ENCODE measurements at places on chromosomes 16 and 17.

DNA sequence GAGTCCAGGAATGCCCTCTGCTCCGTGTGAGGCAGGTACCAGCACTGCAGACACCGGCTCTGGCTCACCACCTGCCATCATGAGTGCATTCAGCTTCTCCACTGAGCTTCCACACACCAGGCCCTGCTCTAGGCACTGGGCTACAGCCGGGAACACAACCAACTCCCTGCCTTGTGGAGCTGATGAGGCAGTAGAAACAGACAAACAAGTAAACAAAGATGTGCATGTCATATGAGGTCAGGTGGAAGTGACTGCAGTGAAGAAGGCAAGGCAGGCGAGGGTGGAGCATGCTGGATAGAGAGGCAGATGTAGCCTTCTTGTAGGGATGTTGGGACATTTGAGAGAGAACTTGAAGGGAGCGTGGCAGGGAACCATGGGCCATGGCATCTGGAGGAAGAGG is 5.0 kb downstream of the NLRC5 start:
- DNase-seq = no peak

DNA sequence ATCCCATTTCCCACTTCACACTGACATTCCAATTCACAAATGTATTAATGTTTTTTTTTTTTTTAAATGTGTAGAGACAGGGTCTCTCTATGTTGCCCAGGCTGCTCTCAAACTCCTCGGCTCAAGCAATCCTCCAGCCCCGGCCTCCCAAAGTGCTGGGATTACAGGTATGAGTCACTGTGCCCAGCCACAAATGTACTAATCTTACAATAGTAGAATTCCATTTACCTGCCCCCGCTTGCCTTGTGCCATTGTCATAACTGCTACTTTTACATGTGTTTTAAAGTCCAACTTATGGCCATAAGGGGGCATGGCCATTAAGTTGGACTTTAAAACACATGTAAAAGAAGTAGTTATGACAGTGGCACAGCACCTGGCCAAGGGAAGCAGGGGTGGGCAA is 4.6 kb downstream of the MMP28 start:
- DNase-seq = peak; percentile 27

GRCh38 chr16:25433388-25433787 is 175.7 kb upstream of the ZKSCAN2 start:
- no peak for DNase-seq

- peak; percentile 32 for DNase-seq
These were observed 1.7 kb upstream of the CES5A start for GRCh38 chr16:55876854-55877253.

DNA sequence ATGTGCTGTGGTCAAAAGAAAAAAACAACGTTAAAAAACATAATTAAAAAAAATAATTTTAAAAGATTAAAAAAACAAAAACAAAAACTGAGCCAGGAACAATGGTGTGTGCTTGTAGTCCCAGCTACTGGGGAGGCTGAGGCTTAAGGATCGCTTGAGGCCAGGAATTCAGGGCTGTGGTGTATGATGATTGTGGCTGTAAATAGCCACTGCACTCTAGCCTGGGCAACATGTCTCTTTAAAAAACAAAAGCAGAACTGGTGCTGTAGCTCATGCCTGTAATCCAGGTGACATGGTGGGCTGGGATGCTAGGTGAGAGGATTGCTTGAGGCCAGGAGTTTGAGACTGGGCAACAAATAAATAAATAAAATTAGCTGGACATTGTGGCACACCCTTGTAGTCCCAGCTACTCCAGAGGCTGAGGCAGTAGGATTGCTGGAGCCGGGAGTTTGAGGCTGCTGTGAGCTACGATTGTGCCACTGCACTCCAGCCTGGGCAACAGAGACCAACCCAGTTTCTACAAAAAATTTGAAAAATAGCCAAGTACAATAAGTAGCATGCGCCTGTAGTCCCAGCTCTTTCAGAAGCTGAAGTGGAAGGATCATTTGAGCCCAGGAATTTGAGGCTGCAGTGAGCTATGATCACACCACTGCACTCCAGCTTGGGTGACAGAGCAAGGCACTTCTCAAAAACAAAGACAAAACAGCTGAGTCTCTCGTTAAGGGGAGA is 43.6 kb downstream of the NFATC3 start:
- DNase-seq = no peak

GRCh38 chr17:81631482-81631881 is 5.4 kb downstream of the NPLOC4 start:
- no peak for DNase-seq

DNA sequence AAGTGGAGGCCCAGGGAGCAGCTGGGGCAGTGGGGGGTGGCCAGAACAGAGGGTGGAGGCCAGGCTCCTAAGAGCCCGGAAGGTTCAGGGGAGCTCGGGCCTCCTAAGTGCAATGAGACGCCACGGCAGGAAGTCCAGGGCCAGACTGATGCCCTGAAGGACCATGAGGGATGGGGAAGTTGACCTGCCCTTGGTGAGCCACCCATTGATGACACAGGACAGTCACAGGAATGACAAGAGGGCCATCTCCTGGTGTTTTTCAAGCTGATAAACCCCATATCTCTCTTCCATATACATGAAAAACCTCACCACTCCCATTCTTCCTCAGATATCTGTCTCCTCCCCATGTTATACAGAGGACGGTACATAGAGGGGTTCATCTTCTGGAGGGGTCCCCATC is 5.8 kb upstream of the MRPL58 start:
- no peak for DNase-seq

DNA sequence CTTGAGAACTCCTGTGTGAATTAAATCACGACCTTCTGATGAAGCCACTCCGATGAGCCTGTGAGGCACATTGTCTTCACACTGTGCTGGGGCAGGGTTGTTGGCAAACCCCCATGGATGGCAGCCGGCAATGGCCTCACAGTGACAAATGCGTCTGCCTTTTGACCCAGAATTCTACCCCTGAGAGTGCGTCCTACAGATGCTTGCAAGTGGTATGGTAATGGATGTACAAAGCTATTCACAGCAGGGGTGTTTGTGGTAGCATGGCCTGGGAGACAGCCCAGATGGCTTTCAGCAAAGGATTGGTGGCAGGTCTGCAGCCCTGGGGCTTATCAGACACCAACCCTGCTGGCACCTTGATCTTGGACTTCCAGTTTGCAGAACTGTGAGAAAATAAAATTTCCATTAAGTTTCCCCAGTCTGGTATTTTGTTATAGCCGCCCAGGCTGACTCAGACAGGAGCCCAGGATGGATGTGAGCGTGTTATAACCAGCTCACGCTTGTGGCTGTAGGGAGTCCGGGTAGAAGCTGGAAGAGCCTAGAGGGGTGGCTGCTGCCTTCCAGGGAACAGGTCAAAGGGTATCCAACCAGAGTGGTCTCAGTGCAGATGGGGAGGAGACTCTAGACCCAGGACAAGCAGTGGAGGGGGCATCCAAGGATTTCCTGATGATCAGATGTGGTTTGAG is 10.1 kb downstream of the AFMID start:
- DNase-seq = peak; percentile 53

DNA sequence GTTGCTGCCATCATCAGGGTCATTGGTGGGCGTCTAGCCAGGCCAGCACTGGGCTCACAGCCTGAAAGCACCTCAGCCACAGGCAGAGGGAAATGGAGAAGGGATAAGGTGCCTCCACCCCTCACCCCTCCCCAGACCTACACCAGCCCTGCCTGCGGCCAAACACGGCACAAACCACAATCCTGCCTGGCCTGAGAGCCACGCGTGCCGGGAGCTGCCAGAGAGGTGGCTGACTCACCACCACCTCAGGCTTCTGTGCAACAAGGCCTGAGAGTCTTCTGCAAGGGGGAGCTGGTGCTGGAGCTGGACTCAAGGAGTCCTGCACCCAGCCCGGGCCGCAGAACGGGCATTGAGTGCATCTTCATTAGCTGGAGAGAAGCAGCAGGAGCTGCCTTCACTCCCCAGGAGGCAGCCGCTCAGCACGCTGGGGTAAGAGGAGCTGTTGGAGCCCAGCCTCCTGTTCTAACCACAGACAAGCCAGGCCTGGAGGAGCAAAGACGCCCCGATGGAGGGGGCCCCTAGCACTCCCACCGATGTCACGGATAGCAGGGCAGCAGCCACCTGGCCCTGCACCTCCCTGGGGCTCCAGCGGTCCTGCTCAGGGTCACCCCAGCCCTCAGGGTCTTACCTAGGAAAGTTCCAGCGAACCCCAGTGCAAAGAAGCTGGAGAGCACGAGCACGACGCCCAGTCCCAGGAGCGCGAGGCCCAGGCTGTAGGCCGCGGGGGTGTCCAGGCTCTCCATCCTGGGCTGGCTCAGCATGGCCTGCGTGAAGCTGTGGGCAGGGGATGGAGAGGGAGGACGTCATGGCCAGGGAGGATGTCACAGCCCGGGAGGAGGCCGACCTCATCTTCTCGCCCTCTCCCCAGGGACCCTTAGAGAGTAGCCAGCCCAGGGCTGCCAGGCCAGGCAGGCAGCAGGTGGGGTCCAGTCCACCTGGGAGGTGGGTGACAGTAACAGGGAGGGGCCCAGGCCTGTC is 16.0 kb upstream of the RASD1 start:
- DNase-seq = peak; percentile 91

DNA sequence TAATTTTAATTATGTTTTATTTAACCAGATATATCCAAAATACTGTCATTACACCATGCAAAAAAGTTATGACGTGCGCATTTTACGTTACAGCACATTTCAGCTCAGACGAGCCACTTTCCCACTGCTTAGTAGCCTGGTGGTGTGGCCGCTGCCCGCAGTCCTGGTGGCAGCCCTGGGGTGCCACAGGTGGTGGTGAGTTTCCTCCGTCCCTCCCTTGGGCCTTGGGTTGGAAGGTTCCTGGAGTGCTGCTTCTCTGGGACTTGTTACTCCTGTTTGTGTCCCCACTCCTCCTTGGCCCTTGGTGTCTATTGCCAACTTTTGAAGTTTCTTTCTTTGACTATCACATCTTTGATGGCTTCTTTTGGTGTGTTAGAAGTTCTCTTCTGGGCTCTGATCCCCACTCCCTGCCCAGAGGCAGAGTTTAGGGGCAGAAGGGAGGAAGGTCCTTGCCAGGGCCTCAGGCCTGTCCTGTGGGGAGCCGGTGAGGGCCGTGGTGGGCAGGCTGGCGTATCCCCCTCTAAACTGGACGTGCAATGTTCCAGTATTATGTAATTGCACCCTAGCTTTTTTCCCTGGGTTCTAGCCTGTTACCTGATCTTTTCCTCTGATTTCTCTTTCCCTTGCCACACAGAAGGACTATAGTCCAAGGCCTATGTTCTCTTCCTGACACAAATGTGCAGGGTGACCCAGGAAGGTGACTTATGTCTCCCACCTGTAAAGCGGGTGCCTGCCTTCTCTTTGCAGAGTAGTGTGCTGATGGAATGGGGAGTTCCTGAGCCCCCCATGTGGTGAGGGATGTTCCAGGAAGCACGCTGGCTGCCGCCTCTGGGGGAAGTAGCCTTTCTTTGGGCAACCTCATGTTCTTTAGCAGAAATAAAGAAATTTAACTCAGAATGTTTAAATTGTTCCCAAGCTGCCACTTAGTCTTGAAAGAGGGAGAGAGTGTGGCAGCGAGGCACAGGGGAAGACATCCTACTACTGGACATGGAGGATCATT is 8.4 kb downstream of the MPRIP start:
- DNase-seq = no peak

GRCh38 chr17:65191811-65192740 is 54.9 kb downstream of the RGS9 start:
- peak; percentile 83 for DNase-seq

DNA sequence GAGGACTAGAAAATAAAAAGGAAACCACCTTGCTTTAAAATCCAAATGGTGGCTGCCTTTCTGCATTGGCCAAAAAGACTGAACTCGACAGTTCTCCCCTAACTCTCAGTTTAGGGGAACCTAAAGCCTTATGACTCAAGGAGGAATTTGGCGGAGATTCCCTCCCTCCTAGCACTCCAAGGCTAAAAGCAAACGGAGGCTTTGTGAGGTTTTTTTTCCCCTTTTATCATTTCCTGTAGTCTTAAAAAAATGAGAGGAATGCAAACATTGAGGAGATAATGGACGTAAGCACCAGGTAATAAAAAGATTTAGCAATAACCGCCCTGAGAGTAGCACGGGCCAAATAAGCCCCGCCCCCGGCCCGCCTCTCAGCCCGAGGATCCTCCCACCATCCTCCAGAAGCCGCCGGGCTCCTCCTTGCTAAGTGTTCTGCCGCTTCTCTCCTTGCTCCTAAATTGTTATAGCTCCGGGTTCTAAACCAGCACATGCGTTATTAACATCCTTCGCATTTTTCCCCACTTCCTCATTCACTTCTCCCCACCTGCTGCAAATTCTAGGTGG is 5.8 kb upstream of the KIFC3 start:
- peak; percentile 94 for DNase-seq

DNA sequence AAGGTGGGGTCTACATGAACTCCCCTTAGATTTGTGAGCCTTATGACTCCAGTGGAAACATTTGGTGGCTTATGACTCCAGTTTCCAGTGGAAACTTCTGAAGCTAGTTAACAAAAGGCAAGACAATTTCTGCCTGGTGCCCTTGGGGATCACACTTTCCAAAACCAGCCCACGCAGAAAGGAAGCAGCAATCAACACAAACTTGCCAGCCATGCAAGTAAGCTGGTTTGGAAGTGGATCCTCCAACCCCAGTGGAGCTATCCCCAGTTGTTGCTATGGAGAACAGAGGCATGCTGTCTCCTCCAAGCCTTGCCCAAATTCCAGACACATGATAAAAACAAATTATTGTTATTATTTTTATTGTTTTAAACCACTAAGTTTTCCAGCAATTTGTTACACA is 130.9 kb downstream of the CDH11 start:
- DNase-seq = no peak

GRCh38 chr17:10178506-10178991 is 19.9 kb downstream of the GAS7 start:
- DNase-seq = no peak

- DNase-seq = no peak
These were observed 619.3 kb downstream of the TP53TG3F start for GRCh38 chr16:34078691-34079090.

DNA sequence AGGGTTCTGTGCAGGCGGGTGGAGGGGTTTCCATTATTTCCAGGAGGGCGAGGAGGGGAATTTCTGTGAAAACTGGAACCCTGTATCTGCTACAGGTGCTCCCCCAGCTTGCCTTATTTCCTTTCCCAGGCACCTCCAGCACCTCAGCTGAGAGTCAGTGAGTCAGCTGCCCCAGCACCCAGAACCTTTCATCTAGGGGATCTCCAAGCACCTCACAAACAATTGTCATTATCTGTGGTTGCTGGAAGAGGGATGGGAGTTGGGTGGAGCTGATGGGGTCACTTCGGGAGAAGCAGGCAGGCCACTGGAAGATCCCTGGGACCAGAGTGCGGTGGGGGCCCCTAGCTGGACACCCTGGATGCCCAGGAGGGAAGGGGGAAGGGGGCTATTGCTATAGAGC is 10.0 kb upstream of the CLUH start:
- peak; percentile 26 for DNase-seq

All from A172 (cell line).